Kidney (tissue), 22 donors: ENCODE measurements at places on chromosomes 1 and 21. TPM values are rescaled to one million over a fixed set of nuclear protein-coding genes. Genes with fewer than 3 reads are reported as not detected.

DNA sequence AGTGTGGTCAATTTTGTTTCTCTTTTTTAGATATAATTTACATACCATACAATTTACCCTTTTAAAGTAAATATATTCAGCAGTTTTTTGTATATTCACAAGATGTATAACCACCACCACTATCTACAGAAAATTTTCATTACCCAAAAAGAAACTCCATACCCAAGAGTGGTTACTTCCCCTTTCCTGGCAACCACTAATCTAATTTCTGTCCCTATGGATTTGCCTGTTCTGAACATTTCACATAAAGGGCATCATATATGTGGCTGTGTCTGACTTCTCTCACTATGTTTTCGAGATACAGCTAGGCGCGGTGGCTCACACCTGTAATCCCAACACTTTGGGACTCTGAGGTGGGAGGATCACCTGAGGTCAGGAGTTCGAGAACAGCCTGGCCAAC lies 13.6 kb downstream of the PACC1 start:
- DNase-seq = no peak

Gene LSM10
- polyA plus RNA-seq = 91.6 TPM

DNA sequence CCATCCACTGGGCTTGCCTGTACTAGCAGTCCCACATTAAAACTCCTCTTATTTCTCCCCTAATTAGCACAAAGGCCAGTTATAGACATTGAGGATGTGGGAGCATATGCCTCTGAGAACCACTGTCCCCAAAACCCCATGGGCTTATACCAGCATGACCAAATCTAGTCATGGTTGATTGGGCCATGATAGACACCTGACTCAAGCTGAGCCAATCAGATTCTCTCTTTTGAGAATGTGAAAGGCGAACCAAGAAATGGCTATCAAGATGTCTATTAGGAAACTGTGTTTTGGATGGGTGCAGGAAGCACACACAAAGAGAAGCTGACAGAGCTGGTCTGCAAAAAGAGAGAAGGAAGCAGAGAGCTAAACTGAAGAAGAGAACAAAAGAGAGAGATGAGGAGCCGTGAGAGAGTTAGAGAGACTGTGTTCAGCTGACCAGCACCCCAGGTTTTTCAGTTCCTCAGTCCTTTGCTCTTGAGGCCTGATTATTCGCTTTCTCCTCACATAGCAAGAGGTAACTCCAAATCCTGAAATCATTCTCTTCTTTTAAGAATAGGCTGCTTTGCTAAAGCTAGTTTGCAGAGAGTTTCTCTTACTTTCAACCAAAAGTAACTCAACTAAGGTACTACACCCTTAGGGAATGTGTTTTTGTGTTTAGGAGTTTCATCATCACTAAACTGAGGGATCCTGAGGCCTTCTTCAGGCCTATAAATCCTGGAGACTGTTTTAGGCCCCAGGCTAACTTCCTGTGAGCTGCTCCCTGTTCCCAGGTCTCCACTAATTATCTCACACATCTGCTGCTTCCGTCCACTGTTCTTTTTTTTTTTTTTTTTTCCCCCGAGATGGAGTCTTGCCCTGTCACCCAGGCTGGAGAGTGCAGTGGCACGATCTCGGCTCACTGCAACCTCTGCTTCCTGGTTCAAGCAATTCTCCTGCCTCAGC lies 7.9 kb upstream of the TIPRL start:
- DNase-seq = no peak

DNA sequence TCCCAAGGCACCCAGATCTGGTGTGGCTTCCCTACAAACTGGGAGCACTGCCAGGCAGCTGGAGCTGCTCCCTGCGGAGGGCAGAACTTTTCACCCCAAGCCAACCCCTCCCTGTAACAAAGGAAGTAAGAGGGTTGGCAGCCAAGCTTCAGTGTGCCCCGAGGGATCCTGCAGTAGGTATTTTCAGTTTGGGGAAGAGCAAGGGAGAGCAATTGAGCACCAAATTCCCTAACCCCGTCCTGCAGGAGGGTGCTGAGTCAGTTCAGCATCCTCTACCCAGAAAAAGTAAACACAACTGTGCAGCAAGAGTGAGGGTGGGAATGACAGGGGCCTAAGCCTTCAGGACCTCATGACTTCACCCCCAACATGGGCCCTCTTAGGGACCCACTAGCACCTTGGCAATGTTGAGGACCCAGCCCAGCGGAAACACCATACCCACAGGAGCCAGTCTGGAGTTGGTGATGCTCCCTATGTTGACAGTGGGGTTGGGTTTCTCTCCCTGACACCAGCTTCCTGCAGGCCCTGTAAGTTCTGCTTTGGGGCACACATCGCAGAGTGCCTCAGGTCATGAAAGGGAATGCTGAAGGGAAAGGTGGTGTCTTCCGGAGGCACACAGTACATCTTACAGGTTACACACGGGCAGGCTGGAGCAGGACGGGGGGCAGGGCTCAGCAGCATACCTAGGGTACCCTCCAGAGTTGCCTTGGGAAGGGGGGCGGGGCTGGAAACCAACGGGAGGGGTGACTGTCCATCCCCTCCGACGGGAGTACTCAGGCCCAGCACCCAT lies 14.8 kb downstream of the SH3BP5L start:
- no peak for DNase-seq
